ENCODE measurements at places on chromosomes 4 and X. TPM values are rescaled to one million over a fixed set of nuclear protein-coding genes. Genes with fewer than 3 reads are reported as not detected.

The RNF212 gene
- total RNA-seq: not detected

The BEND4 gene
- total RNA-seq: not detected

The ARL9 gene
- total RNA-seq: not detected

The NRK gene
- total RNA-seq: 2.7 TPM

The ODAPH gene
- not detected for total RNA-seq

The GPR50 gene
- not detected for total RNA-seq

The APELA gene
- not detected for total RNA-seq

The NOP14 gene
- 17.4 TPM for total RNA-seq

The TTC29 gene
- not detected for total RNA-seq

The NWD2 gene
- not detected for total RNA-seq

The FAT1 gene
- total RNA-seq: 59.1 TPM

The ATP1B4 gene
- 1.8 TPM for total RNA-seq

The CT47B1 gene
- total RNA-seq: not detected

The ZCCHC12 gene
- not detected for total RNA-seq

The USP17L20 gene
- total RNA-seq: not detected

The RAB40A gene
- total RNA-seq: not detected

The IL3RA gene
- 6.9 TPM for total RNA-seq

The F11 gene
- total RNA-seq: 0.30 TPM
